ENCODE measurements at places on chromosomes 6 and 20.

DNA sequence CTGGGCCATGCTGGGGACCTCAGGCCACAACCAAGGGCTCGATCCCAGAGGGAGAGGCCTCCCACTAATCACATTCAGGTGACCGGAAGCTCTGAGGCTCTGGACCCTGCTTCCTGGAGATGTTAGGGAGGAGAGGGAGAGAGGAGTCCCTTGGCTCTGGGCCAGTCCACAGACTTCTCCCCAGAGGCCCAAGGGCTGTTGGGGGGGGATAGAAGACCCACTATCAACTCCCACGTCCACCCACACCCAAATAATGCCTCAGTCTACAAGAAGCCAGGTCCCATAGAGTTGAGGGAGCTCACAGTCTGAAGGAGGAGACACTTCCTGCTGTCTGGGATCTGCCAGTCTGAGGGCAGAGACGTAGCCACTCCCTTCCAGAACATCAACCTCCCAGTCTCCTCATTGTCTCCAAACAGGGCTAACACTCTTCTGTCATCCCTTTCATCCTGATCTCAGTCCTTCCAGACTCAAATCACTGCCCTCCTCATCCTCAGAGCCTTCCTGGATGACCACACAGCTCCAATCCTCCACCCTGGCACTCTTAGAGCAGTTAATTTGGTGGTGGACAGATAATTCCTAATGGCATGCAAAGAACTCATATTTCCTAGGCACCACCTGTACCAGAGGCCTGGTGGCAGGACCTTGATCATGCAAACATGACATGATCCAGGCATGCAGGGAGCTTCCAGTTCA lies 69.9 kb downstream of the MRPL14 start:
- DNase-seq = no peak

- DNase-seq = no peak
Observed at GRCh38 chr6:27693766-27694546, 218.2 kb downstream of the OR2B2 start.

GRCh38 chr20:34262488-34263288 lies 21.5 kb downstream of the ASIP start:
- DNase-seq = no peak

- no peak for DNase-seq
Observed at GRCh38 chr20:61438285-61438684, 186.2 kb downstream of the CDH4 start.
